ENCODE measurements at places on chromosomes 12 and 14.

DNA sequence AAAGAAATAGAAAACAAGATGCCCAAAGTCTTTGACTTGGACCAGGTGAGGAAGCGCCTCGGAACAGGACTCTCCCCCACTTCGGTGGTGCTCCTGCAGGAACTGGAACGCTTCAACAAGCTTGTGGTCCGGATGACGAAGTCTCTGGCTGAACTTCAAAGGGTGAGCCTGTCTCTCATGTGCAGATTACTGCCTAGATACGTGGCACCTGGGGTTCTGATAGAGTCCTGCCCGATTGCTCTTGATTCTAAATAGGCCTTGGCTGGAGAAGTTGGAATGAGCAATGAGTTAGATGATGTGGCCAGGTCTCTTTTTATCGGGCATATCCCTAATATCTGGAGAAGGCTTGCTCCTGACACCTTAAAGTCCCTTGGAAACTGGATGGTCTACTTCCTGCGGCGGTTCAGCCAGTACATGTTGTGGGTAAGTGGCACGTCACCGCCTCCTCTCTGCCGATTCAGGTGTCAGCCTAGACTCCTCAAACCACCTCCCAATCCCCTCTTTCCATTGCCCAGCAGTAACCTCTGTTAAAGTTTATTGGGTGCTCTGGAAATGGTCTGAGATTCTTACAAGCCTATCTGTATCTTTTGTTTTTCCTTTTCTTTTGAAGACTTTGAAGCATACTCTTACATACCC, 40.8 kb downstream of the CCDC92 start:
- DNase-seq: no peak

GRCh38 chr12:106343214-106343528, 14.4 kb upstream of the POLR3B start:
- no peak for DNase-seq

- DNase-seq: no peak
Measured at GRCh38 chr12:114265036-114265435, 140.9 kb downstream of the TBX5 start.

DNA sequence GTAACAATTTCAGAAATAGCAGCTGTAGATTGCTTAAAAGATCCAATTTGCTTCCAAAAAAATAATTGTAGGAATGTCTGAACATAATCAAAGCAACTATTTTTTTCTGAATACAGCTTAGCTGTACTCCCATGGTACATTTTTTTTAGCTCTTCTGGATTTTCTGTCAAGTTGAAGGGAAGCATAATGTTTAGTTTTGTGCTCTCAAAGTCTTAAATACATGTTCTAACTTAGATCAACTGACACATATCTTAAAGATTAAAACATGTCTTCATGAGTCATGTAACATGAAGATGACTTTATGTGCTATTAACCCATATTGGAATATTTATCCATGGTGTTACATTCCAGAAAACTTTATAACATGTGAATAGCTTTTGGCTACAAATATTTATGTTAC, 255.7 kb downstream of the BTG1 start:
- DNase-seq: no peak

GRCh38 chr12:104724992-104725585, 233.0 kb downstream of the SLC41A2 start:
- no peak for DNase-seq

DNA sequence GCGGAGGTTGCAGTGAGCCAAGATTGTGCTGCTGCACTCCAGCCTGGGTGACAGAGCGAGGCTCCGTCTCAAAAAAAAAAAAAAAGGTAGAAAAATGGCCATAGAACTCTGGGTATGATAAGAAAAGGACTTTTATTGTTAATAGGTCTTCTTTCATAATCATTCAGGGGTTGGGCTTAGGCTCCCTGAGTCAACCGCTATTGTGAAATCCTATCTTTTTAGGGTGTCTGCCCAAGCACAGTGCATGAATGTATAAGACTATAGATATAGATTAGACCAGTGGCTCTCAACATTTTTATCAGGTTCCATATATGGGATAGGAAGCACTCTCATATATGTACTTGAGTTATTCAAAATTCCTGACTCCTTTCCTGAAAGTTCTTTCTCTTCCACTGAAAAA, 48.7 kb upstream of the USP15 start:
- no peak for DNase-seq

- no peak for DNase-seq
Measured at GRCh38 chr12:128920468-128920867, 67.2 kb downstream of the GLT1D1 start.

GRCh38 chr14:43765474-43765873, 741.6 kb downstream of the FSCB start:
- no peak for DNase-seq

DNA sequence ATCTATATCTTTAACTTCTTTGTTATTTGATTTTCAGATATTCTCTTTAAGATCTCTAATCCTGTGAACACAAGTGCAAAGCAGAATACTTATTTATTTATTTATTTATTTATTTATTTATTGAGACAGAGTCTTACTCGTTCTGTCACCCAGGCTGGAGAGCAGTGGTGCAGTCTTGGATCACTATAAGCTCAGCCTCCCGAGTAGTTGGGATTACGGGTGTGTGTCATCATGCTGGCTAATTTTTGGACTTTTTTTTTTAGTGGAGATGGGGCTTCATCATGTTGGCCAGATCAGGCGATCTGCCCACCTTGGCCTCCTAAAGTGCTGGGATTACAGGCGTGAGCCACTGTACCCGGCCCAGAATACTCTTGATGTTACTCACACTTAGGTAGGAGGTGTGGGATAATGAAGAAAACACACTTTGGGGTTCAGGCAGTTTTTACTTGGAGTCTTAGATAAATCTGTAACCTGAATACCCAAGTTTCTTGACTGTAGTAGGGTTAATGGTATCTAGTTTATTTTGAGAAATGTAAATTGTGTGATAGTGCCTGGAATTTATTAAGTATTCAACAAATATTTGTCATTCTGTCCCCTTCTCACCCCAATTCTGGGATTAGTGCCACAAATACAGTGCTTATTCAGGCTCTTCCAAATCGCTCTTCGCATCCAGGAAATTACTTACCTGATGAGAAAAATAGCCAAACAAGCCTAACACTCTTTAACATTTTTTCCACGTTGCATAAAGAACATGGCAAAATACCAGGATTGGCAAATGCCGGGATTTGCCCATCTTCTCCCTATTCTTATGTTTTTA, 33.0 kb downstream of the METAP2 start:
- DNase-seq: no peak

GRCh38 chr12:112978163-112979040, at the start of gene OAS2:
Gene OAS2 (plus strand): TSS chr12:112978519. CDS start chr12:112978609, 90 bp downstream.
- peak; percentile 76 for DNase-seq

GRCh38 chr12:3179731-3180130, 102.6 kb downstream of the TSPAN9 start:
- DNase-seq: no peak
